Neural crest cell (in vitro differentiated cells): ENCODE measurements at places on chromosomes 11 and 22. TPM values are rescaled to one million over a fixed set of nuclear protein-coding genes. Genes with fewer than 3 reads are reported as not detected.

DNA sequence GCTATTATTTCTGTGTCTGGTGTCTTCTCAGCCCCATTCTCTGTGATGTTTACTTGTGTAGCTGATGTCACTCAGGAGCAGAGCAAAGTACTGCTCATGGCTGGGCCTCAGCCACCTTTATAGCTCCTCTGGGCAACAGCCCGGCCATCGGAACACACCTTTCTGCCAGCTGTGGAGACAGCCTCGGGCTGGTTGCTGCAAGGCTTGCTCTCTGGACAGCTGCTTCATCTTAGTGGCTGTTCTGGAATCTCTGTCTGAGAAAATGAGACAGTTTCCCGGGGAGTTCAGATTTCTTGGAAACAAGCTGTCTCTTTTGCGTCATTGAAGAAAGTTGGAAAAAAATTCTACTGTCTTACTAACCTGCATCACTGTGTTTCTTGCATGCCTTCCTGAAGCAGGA, 20.0 kb downstream of the THY1 start:
- H3K27ac ChIP-seq: no peak overlapping the region
- H3K36me3 ChIP-seq: peaks cover 7% of the 10 kb centered on the region
- no peak overlapping the region for H3K4me3 ChIP-seq

DNA sequence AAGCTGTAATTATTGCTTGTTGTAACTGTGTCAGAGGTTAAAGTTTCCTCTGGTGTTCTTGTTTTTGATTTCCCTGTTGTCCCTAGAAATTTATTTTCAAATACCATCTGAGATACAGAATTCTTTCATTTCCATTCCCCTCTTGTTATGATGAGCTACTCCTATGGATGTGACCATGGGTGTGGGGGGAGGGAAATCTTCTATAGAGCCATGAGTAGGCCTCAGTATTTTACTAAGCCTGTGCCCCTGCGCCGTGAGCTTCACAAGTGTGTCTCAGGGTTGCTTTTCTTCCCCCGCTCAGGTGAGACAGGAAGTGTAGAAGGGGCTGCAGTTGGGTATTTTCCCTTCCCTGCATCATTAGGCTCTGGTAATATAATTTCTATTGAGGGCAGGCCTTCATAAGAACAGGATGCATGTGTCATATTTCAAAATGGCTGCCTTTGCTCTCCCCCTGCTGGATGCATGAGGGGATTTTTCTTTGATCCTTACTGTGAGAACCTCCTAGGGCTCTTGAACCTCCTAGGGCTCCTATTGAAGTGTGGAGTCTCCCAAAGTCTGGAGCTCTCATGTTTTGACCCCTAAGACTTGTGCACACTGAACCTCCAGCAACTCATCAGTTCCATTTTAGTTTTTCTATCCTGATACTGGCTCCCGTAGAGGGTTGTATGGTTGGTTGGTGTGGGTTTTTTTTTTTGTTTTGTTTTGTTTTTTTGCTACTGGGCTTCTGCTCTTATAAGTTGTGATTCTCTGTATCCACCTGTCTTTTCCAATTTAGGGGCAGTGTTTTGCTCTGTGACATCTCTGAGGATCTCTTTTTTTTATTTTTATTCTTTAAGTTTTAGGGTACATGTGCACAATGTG, 658.2 kb downstream of the NTM start:
- no peaks in the 10 kb centered on the region for H3K27me3 ChIP-seq
- H3K4me3 ChIP-seq: no peak overlapping the region
- peak; percentile 31 for DNase-seq

DNA sequence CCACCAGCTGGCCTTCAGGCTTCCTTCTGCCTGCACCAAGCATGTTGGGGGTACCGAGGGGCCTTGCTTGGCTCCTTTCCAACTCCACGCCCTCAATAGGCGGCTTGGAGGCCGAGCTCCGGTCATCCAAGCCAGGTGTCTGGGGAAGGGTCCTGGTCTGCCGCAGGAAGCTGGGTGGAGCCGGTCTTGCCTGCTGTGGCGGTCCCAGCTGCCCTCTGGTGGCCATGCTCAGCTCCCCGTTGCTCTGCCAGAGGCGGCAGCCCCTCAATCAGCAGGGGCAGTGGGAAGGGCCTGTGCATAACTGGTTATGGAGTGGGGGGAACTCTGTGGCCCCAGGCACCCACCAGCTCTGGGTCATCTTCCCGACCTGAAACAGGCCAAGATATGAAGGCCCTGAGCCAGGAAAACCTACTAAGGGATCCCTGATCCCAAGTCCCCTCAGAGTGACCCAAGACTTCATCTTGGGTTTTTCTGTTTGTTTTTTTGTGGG, 3.2 kb downstream of the ARVCF start:
- H3K27me3 ChIP-seq: peaks cover 30% of the 10 kb centered on the region
- H3K27ac ChIP-seq: no peak overlapping the region
- H3K4me1 ChIP-seq: peaks cover 13% of the 10 kb centered on the region
- H3K4me3 ChIP-seq: peak overlapping the region; percentile 67

DNA sequence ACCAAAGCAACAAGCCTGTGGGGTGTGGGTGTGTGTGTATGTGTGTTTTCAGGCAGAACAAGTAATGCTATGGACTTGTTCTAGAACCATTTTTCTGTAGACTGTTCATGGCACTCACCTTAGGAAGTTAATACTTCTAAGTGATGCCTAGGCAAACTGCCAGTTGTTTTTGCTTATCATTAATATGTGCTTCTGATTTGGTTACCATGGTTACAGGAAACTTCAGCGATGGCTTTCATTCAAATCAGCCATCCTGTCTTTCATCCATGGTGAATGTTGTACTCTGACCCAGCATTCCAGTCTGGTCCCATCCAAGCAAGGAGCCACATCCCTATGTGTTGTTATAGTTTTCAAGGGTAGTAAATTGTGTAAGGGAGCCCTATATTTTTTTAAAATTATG, 49.8 kb upstream of the ARHGAP20 start:
- H3K27me3 ChIP-seq: no peaks in the 10 kb centered on the region
- DNase-seq: no peak
- peaks cover 6% of the 10 kb centered on the region for H3K4me1 ChIP-seq
- no peak overlapping the region for H3K4me3 ChIP-seq
- H3K27ac ChIP-seq: no peak overlapping the region

DNA sequence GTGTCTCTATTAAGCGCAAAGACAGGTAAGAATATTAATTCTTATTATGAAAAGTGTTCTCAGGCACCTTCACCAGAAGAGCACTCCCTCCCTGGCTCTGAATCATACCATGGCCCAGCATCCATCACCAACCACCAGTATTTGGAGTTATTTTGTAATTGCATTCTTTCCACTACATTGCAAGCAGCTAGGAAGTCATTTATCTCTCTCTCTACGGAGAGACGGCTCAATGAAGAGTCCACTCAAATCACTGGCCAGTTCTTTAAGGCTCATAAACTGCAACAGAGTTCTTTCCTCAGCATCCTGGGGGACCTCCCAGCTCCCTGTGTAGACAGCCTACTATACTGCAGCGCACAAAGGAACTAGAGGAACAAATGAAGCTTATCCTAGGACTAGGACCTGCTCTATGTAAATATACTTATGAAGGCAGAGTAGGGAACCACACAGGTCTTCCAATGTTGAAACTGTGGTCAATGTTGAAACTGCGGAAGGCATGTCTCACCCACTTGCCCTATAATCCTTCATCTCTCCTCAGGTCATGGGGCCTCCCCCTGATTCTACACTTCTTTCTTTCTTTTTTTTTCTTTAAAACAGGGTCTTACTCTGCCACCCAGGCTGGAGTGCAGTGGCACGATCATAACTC, 63.4 kb downstream of the AAMDC start:
- H3K4me3 ChIP-seq: no peak overlapping the region
- H3K27me3 ChIP-seq: no peaks in the 10 kb centered on the region
- peaks cover 17% of the 10 kb centered on the region for H3K36me3 ChIP-seq
- no peaks in the 10 kb centered on the region for H3K4me1 ChIP-seq
- no peak for DNase-seq
- H3K27ac ChIP-seq: no peak overlapping the region

DNA sequence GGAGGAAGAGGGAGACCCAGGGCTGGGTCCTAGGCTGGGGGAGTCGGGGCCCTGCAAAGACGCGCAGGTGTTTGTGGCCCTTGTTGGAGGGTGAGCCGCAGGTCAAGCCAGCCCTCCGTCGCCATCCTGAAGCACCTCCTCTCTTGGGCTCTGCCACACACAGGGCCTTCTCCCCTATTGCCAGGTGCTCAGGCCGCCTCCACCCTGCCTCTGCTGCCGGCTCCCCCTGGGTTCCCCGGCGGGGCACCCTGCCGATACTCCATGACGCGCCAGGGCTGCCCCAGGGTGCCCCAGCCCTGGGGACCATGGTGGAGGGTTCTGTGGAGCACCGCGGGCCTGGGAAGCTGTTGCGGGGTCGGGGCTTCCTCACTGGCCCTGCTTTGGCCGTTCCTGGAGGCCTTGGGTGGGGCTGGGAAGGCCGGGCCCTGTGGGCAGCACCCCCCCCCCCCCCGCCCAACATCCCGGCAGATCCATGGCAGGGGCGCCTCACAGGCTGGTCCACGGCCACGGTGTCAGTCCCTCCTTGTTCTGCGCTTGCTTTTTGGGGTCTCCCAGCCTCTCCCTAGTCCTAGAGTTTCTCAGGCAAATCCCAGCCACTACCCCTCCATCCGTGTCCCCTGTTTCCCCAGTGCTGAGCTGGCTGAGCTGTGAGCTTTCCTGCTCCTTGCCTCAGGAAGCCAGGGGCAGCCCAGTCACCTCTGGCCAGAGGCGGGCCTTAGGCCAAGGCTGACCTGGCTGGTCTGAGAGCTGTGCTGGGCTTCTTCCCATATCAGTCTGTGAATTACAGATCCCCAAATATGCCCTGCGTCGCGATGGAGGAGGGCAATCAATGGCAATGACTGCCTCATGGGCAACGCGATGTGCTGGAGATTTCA, 2.3 kb upstream of the ADORA2A start:
- peak overlapping the region; percentile 72 for H3K4me3 ChIP-seq
- H3K27me3 ChIP-seq: peaks cover 50% of the 10 kb centered on the region
- no peak for DNase-seq

GRCh38 chr11:64870176-64870892, 8.1 kb downstream of the EHD1 start:
- H3K4me1 ChIP-seq: peaks cover 45% of the 10 kb centered on the region
- peak overlapping the region; percentile 27 for H3K4me3 ChIP-seq

- peaks cover 10% of the 10 kb centered on the region for H3K4me1 ChIP-seq
- no peaks in the 10 kb centered on the region for H3K27me3 ChIP-seq
- DNase-seq: no peak
- H3K27ac ChIP-seq: peak overlapping the region; percentile 8
Measured at GRCh38 chr11:78158987-78159652, 19.7 kb upstream of the ALG8 start.

DNA sequence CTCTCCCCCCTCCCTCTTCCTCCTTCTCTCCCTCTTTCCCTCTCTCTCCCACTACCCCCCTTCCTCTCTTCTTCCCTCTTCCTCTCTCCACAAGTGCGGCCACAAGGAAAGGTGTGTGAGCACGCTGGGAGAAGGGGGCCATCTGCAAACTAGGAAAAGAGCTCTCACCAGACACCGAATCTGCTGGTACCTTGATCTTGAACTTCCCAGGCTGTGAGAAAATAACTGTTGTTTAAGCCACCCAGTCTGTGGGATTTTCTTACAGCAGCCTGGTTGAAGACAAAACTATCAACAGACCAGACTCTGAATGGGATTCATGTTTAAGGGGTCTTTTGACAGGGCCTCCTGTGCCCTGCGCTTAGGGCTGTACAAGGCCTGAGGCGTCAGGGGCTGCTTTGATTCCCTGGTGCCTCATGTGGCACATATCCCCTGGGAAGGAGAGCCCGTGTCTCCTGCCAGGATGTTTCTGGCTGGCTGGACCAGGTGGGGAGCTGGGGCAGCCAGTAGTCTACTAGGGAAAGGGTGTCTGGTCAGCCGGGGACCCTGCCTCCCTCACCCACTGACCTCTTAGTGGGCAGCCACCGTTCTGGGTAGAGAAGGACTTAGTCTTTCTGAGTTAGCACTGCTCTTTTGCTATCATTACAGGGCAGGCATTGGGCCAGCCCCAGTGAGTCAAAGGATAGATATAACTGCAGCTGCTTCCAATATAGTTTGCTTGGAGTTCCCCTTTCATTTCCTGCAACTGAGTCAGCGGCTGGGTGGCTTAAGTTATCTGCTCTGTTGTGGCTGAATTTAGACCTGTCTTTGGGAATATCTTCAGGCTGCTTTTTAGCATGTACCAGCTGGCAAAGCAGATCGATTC, 6.2 kb downstream of the PANX1 start:
- no peak overlapping the region for H3K27ac ChIP-seq
- DNase-seq: no peak
- peaks cover 40% of the 10 kb centered on the region for H3K4me1 ChIP-seq
- peaks cover 9% of the 10 kb centered on the region for H3K36me3 ChIP-seq
- H3K27me3 ChIP-seq: no peaks in the 10 kb centered on the region

GRCh38 chr11:33709466-33709865, 8.8 kb upstream of the C11orf91 start:
- H3K27ac ChIP-seq: no peak overlapping the region
- peaks cover 11% of the 10 kb centered on the region for H3K4me1 ChIP-seq
- H3K27me3 ChIP-seq: no peaks in the 10 kb centered on the region
- H3K36me3 ChIP-seq: peaks cover 2% of the 10 kb centered on the region

GRCh38 chr22:30878516-30879414, 89.8 kb downstream of the MORC2 start:
- H3K27ac ChIP-seq: peak overlapping the region; percentile 27
- H3K4me1 ChIP-seq: no peaks in the 10 kb centered on the region
- no peaks in the 10 kb centered on the region for H3K36me3 ChIP-seq
- H3K4me3 ChIP-seq: no peak overlapping the region

GRCh38 chr22:50728523-50728931, 9.5 kb upstream of the ACR start:
- no peak overlapping the region for H3K27ac ChIP-seq
- peaks cover 10% of the 10 kb centered on the region for H3K27me3 ChIP-seq
- no peak overlapping the region for H3K4me3 ChIP-seq
- H3K4me1 ChIP-seq: peaks cover 9% of the 10 kb centered on the region
- no peak for DNase-seq

GRCh38 chr11:110990311-110990710, 255.2 kb upstream of the POU2AF2 start:
- no peak overlapping the region for H3K27ac ChIP-seq
- no peaks in the 10 kb centered on the region for H3K27me3 ChIP-seq
- peaks cover 37% of the 10 kb centered on the region for H3K4me1 ChIP-seq
- no peak for DNase-seq
- H3K36me3 ChIP-seq: no peaks in the 10 kb centered on the region

- H3K4me1 ChIP-seq: no peaks in the 10 kb centered on the region
- peaks cover 62% of the 10 kb centered on the region for H3K27me3 ChIP-seq
- H3K36me3 ChIP-seq: no peaks in the 10 kb centered on the region
- peak overlapping the region; percentile 79 for H3K4me3 ChIP-seq
Measured at GRCh38 chr11:1574238-1574932, 2.3 kb upstream of the DUSP8 start.

Gene APLNR
- 3.0 and 3.9 TPM in 2 replicates for total RNA-seq

Gene MISFA
- total RNA-seq: 4.1 and 4.4 TPM in 2 replicates

Gene TREH
- not detected in 2 replicates for total RNA-seq

Gene BTG4
- total RNA-seq: not detected in 2 replicates

Gene MPZL3
- total RNA-seq: 0.35 and 0.43 TPM in 2 replicates

Gene TRPC6
- total RNA-seq: not detected in 2 replicates

Gene PVALB
- 0.61 and 0.68 TPM in 2 replicates for total RNA-seq

Gene SMTNL1
- not detected in 2 replicates for total RNA-seq
